SK-N-SH (cell line): ENCODE measurements at places on chromosomes 7 and 10. TPM values are rescaled to one million over a fixed set of nuclear protein-coding genes. Genes with fewer than 3 reads are reported as not detected.

MRPS16 gene
- 75.5 and 78.0 TPM in 2 replicates for polyA plus RNA-seq

SUMF2 gene
- polyA plus RNA-seq = 130 and 162 TPM in 2 replicates

- H3K27ac ChIP-seq = no peak overlapping the region
- no peaks in the 10 kb centered on the region for H3K27me3 ChIP-seq
Measured at GRCh38 chr10:48811461-48811860, 126.8 kb downstream of the WDFY4 start.

MET gene
- polyA plus RNA-seq = 38.7 and 61.6 TPM in 2 replicates

KEL gene
- polyA plus RNA-seq = 0.05 and 0.18 TPM in 2 replicates
